Esophagus squamous epithelium (tissue), 5 donors: ENCODE measurements at places on chromosomes 7 and 10.

GRCh38 chr10:96896884-96897589 lies 64.9 kb downstream of the LCOR start:
- no peak for DNase-seq

DNA sequence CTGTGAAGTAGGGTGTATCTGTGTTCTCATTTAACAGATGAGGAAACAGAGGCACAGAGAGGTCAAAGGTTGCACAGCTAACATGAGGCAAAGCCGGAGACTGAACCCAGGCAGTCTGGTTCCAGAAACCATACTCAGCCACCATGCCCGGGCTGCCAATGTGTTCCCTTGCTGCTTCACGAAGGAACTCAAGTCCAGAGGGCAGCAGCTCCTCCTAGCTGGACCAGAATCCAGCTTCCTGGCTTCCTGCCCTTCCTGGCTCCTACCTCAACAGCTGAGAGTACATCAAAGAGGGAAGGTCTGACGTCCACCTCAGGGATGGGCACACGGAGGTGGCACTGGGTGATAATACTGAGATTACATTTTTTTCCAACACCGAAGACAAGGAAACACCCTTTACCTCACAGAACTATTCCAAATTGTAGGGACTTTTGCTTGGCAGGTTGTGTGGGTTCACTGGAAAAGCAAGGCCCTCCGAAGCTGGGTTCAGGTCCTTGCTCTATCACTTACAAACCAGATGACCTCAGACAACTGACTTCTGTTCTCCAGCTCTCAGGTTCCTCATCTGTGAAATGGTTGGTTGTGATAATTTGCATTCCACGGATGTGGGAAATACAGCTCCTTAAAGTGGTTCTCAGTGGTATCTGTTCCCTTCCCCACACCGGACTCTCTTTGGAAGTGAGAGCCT lies 154.1 kb upstream of the ZMIZ1 start:
- DNase-seq, result no peak

DNA sequence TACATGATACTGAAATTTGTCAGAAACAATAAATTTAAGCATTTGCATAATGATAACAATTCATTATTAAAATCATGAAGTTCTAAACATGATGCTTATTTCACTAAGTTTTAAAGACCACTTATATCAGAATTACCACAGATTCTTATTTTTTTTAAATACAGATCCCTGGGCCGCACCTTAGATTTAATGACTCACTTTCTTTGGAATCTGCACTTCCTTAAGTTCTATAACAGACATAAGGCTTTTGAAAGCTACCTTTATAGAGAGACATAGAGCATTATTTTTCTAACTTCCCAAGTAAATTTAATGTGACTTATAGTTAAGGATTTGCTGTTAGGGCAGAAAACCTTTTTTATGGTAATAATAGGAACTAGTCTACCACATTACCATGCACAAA lies 214.9 kb downstream of the IPMK start:
- DNase-seq, result no peak

DNA sequence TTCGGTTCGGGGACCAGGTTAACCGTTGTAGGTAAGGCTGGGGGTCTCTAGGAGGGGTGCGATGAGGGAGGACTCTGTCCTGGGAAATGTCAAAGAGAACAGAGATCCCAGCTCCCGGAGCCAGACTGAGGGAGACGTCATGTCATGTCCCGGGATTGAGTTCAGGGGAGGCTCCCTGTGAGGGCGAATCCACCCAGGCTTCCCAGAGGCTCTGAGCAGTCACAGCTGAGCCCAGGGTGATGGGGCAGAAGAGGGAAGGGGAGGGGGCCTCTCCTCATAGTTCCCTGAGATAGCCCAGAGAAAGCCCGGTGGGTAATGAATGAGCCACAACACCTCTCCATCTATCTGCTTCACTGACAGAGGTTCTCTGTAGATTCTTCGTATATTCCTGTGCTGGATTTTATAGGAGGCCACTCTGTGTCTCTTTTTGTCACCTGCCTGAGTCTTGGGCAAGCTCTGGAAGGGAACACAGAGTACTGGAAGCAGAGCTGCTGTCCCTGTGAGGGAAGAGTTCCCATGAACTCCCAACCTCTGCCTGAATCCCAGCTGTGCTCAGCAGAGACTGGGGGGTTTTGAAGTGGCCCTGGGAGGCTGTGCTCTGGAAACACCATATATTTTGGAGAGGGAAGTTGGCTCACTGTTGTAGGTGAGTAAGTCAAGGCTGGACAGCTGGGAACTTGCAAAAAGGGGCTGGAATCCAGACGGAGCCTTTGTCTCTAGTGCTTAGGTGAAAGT lies 16.4 kb downstream of the PRSS2 start:
- DNase-seq, result no peak

GRCh38 chr10:110802090-110802489 lies 69.6 kb upstream of the PDCD4 start:
- no peak for DNase-seq

DNA sequence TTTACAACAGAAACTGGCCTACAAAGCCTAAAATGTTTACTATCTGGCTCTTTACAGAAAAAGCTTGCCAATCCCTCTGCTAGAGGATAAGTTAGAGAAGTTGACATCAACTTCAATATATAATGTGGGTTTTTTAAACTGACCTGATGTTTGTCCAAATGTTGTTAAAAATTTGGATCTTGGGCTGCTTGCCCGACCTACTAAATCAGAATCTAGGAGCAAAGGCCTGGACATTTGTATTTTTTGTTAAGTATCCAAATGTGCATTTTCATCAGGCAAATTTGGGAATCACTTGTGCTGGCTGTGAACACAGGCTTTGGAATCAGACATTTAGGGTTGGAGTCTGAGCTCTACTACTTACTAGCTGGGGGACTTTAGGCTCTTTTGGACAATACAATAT lies 252.7 kb upstream of the CSTF2T start:
- DNase-seq, result no peak

DNA sequence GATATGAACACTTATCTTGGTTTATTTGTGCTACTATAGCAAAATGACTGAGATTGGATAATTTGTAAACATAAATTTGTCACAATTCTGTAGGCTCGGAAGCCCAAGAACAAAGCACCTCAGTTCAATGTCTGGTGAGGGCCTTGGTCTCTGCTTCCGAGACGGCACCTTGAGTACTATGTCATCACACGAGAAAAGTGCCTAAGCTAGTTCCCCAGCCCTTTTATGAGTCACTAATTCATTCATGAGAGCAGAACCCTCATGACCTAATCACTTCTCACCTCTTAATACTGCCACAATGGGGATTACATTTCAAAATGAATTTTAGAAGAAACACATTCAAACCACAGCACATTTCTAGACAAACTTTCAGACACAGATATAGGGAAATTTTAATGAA lies 52.0 kb upstream of the PRSS1 start:
- DNase-seq, result no peak

DNA sequence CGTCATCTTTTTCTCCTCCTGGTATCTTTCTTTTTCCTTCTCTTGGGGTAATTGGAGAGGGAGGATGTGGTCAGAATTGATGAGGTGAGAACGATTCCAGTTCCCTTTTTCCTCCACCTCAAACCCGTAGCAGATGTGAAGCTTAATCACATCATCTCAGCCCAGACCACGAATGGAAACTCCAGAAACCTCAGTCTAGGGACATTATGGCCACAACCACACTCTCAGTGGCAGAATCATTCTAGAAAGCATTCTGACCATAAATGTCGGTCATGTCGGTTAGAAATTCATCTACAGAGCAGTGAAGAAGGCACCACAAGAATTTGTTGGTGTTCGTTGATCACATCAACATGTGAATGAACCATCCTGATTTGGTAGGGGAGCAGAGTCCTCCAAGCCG lies 78.7 kb downstream of the GATA3 start:
- no peak for DNase-seq

- DNase-seq, result no peak
Observed at GRCh38 chr7:131327049-131327625, 539 bp upstream of the MKLN1 start.

GRCh38 chr7:136386876-136387275 lies 409.7 kb upstream of the MTPN start:
- no peak for DNase-seq

DNA sequence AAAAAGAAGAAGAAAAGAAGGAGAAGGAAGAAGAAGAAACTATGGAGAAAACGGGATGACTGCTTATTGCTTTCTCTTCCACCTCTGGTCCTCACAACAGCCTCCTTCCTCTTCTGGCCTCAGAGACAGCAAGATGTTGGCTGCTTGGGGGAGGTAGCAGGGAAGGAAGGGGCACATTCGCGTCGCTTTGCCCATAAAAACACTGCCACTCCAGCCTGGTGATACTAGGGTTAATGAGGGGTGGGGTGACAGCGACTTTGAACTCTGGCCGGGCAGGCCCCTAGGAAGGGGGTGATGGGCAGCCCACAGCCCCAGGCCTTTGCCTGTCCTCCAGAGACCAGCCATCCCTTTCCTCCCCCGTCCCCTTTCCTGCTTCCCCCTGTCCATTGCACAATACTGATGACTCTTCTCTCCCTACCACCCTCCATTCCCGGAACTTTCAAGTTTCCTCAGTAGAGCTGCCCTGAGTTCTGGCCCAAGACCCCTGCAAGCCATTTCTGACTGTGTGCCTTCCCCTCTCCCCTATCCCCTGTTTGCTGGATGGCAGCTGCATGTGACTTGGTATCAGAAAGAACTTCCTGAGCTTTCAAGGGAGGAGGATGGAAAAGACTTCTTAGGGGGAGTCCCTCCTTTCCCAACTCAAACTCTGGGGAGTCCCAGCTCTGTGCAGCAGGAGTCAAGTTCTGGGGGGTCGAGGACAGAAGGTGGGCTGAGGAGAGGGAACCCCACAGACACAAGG lies 2.2 kb upstream of the CUEDC2 start:
- no peak for DNase-seq

DNA sequence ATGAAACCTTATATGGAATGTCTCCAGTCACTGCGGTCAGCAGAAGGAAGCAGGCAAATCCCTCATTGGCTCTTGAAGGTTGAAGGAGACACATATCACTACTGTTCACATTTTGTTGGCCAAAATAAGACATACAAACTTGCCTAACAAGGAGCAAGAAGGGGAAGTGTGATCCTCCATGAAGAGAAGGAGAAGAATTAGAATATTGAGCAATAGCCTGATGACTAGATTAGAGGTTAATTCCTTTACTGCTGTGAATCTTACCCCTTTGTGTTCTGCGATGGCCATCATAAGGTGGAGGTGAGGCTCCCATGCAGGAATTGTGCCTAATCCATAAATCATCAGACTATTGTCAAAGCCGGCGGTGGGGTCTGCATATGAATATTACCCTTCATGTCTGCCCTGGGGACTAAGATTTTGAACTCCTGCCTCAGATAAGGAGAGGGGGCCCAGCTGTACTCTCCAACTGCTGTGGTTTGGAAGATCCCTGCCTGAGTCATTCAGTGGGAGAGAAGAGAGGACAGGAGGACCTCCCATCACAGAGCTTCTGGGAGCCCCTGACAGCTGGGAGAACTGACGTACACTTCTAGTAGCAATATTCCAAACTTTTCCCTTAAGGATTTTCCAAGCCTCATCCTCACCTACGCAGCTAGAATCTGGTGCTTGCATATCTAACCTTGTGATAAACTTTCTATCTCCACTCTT lies 398.5 kb downstream of the REEP3 start:
- DNase-seq, result no peak

- no peak for DNase-seq
Observed at GRCh38 chr7:113945018-113945938, 26.5 kb upstream of the PPP1R3A start.

DNA sequence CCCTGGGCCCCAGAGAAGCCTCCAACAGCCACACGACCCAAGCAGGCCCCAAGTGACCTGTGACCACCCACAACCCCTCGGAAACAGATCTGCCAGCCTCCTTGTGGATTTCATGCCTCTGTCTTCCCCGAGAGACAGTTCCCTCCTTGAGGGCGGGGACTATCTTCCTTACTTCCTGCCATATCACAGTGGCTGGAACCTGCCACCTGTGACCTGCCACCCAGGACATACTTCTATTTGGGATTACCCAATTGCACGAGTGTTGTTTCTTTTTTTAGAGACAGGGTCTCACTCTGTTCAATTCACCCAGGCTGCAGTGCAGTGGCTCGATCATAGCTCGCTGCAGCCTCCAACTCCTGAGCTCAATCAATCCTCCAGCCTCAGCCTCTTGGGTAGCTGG lies 25.9 kb downstream of the TNRC18 start:
- DNase-seq, result no peak

DNA sequence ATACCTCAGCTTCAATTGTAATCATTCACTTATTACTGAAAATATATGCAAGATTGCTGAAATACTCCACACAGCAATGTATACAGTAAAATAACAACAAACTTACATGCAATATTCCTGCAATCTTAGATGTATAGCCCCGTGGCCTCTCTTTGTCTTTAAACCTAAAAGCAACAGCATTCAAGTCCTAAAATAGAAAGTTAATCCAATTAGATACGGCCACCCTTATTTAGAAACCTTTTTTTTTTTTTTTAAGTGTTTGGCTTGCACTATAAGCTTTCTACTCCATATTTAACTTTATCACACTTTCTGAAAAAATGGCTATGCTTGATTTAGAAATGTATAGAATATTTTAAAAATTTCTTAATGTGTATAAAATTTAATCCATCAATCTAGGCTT lies 67.6 kb downstream of the IDE start:
- no peak for DNase-seq

DNA sequence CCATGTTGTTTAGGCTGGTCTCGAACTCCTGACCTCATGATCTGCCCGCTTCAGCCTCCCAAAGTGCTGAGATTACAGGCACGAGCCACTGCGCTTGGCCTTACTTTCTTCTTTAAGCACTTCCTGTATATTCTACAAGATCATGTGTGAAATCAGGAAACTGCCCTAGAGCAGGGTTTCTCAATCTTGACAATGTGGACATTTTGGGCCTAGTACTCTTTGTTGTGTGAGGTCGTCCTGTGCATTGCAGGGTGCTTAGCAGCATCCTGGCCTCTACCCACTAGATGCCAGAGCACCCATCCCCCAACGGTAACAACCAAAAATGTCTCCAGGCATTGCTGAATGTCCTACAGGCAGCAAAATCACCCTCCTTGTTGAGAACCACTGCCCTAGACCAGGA lies 24.7 kb downstream of the RRP12 start:
- no peak for DNase-seq

GRCh38 chr10:119468542-119469324 lies 73.8 kb downstream of the RGS10 start:
- no peak for DNase-seq

- no peak for DNase-seq
Observed at GRCh38 chr10:69715156-69715898, 85.3 kb downstream of the FAM241B start.

DNA sequence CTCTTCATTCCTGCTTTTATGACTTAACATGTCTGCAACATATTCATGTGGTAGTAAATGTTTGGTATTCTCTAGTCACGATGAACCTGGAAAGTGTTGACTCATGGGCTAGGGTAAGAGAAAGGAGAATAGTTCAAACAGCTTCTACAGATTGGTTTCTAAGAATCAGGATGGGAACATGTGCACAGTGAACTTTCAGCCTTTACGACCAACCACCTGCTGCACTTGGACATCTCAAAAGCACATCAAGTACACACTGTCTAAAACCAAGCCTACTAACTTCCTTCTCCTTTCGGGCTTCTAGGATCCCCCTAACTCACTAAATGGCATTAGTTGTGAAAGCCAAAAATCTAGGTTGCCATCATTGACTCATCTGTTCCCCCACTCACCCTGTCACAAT lies 85.5 kb downstream of the CUL2 start:
- no peak for DNase-seq
